ENCODE measurements at places on chromosomes 5 and 9.

DNA sequence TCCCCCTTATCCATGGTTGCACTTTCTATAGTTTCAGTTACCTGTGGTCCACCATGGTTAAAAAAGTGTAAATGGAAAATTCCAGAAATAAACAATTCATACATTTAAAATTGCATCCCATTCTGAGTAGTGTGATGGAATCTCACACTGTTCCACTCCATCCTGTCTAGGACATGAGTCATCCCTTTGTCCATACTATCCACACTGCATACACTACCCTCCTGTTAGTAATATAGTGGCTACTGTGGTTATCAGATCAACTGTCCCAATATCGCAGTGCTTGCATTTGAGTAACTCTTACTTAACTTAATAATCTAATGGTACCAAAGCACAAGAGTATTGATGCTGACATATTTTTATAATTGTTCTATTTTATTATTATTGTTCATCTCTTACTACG lies 100.7 kb downstream of the RAB3C start:
- no peak for DNase-seq

- peak; percentile 51 for DNase-seq
Measured at GRCh38 chr9:33414268-33414667, 11.9 kb upstream of the AQP7 start.

GRCh38 chr9:123861086-123861755 lies 68.7 kb downstream of the DENND1A start:
- no peak for DNase-seq

- DNase-seq, result no peak
Measured at GRCh38 chr9:87677776-87678587, 47.9 kb upstream of the CTSL start.

DNA sequence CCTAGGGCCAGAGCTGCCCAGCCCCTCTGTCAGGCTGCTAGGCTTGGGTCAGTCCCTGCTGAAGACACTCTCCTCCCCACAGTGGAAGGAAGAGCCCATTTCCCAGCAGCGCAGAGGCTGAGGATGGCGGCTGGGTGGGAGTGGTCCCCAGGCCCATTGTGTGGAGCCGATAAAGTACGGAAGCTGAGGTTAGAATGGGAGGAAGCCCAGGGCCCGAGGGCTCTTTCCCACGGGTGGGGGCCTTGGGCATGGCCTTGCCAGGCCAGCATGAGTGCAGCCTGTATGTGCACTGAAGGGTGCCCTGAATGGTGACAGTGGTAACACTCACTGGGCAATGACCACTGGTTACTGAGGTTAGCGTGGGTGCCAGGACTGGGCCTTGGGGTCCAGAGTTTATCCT lies 125.9 kb downstream of the RGS3 start:
- no peak for DNase-seq

DNA sequence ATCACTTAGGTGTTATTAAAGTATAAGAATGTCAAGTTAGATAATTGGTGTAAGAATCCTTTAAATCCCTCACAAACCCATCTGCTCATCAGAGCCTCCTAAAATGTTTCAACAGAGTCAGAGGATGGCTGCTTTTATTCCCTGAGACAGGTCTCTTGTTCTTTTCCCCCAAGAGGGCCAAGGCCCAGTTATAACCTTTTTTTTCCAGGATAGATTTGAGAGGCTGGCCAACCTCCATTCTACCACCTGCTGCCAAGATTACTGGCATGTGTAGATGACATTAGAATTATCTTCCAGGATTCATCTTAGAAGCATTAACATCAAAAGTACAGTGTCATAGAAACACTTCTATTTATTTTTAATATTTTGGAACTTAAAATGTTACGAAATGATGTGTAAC lies 305.1 kb downstream of the TRPM3 start:
- DNase-seq, result no peak

DNA sequence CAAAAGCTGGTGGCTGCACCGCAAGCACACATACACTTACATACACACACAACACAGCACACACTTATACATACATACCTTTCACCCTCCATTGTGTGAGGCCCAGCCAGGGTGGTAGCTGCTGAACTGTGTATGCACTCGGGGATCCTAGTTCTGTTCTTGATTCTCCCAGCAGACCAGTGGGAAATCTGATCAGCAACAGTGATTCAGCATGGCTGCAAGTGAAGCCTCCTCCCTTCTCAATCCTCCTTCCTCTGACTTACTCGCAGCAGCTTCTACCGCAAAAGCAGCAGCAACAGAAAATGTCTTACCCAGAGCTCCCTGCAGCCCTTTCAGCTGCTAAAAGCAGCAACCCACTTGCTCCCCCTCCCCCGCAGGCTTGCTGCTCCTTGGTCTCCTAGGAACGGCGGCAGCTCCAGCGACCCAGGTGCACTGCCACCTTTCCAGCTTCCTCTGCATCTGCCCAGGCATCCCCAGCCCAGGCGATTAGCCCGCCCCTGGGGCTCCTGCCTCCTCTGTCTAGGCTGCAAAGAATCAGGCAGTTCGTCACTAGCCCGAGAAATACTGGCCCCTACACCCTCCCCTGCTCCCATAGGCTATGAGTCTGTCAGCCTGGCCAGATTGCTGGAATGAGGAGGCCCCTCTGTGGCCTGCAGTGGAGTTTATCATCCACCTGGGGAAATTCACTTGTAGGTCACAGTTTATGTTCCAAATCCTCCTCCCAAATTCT lies at the start of gene KLHL3:
TSS of gene KLHL3 (minus strand) at position 535 of the 730 bp plus-strand sequence. CDS start at position 92, 443 bp downstream.
- peak; percentile 10 for DNase-seq

DNA sequence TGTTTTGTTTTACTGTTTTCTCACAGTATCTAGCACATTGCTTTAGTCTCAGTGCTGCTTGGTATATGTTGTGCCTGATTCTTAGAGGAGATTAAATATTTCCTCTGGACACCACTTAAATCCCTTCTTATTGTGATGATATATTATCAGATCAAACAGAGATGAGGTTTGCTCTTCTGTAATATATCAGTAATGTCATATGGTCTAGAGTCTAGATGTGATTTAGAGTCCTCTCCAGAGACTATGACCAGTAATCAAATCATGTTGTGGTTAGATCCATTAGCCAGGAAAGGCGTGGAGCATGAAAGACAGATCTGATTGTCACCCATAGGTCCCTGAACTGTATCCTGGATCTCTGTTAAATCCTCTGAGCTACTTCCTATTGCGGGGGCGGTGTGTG lies 24.4 kb downstream of the CAMK4 start:
- no peak for DNase-seq

GRCh38 chr5:172939071-172939470 lies 20.2 kb upstream of the RPL26L1 start:
- DNase-seq, result peak; percentile 53
